Aorta (tissue), 5 donors: ENCODE measurements at places on chromosomes 5 and 9. TPM values are rescaled to one million over a fixed set of nuclear protein-coding genes. Genes with fewer than 3 reads are reported as not detected.

The SH3RF2 gene
- 4.5 TPM for total RNA-seq

The PCDHA2 gene
- total RNA-seq = 0.13 TPM

DNA sequence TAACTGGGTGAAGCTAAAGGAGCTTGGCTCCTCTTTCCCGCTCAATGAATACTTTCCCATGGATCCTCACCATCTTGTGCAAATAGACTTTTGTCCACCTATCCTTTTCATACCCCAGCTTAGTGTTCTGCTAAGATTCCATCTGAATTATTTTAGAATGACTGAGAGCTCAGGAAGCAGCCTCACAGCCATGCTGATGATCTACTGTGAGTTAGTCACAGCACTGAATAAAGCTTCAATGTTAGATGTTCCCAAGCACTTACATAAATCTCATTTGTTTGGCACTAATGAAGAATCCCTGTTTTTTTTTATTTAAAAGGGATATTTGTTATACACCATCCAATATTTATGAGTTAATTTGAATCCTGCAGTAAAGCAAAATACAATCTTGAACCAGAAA is 317.6 kb upstream of the TRPC7 start:
- H3K4me1 ChIP-seq = no peaks in the 10 kb centered on the region
- no peak overlapping the region for H3K4me3 ChIP-seq
- H3K27ac ChIP-seq = no peak overlapping the region
- H3K27me3 ChIP-seq = no peaks in the 10 kb centered on the region

GRCh38 chr5:38874948-38875456 is 29.2 kb downstream of the OSMR start:
- H3K4me1 ChIP-seq = peaks cover 5% of the 10 kb centered on the region
- no peaks in the 10 kb centered on the region for H3K27me3 ChIP-seq
- no peaks in the 10 kb centered on the region for H3K36me3 ChIP-seq

DNA sequence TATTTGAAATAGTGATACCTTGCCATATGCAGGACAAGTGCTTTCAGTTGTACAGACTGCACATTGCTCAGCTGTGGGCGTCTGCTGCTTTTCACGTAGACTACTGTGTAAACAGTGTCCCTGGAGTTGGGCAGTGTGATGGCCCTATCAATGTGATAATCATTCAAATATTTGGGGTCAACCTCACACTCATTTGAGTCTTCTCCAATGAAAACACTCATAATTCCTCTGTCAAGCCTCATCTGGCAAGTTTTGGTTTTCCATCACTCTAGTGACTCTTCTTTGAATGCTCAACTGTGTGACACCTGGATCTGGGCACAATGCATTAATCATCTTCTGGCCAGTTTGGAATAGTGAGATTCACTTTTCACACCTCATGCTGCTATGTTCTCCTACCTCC is 64.4 kb downstream of the UGCG start:
- no peak for DNase-seq
- no peaks in the 10 kb centered on the region for H3K27me3 ChIP-seq
- H3K27ac ChIP-seq = no peak overlapping the region
- no peaks in the 10 kb centered on the region for H3K36me3 ChIP-seq
- H3K4me1 ChIP-seq = no peaks in the 10 kb centered on the region
- H3K4me3 ChIP-seq = no peak overlapping the region
